Thoracic aorta (tissue), 2 donors: ENCODE measurements at places on chromosomes 2 and 18.

DNA sequence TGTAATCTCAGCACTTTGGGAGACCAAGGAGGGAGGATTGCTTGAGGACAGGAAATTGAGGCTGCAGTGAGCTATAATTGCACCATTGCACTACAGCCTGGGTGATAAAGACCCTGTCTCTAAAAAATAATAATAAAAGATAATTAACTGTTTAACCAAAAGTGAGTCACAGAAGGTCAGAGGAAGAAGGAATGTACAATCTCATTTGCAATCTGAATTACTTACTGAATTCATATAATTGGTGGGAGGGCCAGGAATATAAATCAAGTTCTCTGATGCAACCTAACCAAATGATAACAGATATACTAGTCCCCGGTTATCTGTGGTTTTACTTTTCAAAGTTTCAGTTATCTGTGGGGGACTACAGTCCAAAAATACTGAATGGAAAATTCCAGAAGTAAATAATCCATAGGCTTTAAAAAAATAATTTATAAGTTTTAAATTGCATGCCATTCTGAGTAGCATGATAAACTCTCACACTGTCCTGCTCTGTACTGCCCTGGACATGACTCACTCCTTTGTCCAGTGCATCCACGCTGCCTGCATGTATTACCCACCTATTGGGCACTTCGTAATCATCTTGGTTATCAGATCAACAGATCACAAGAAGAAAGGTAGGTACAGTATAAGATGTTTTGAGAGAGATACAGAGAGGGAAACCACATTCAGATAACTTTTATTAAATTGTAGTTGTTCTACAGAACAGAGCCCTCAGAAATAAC lies 12.8 kb upstream of the MATN3 start:
- no peak for DNase-seq

- DNase-seq: no peak
These were observed 119.4 kb downstream of the CYRIA start for GRCh38 chr2:16546128-16546754.

DNA sequence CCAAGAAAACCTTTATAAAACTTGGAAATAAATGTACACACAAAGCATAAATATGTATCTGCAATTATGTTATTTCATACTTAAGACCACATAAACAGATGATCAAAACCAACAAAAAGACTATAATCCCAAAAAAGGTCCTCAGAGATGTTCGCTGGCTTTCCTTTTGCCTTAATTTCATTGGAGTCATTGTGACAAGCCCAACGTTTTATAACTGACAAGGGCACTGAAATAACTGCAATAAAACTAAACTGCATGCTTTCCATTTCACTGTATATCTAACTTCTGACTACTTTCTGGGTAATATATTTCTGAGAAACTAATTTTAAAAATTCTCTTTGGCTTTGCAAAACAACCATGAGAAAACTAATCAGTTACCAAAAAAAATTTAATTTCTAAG lies 56.5 kb downstream of the REV1 start:
- DNase-seq: no peak

- DNase-seq: no peak
These were observed 264.3 kb upstream of the SLC39A10 start for GRCh38 chr2:195392446-195393336.

DNA sequence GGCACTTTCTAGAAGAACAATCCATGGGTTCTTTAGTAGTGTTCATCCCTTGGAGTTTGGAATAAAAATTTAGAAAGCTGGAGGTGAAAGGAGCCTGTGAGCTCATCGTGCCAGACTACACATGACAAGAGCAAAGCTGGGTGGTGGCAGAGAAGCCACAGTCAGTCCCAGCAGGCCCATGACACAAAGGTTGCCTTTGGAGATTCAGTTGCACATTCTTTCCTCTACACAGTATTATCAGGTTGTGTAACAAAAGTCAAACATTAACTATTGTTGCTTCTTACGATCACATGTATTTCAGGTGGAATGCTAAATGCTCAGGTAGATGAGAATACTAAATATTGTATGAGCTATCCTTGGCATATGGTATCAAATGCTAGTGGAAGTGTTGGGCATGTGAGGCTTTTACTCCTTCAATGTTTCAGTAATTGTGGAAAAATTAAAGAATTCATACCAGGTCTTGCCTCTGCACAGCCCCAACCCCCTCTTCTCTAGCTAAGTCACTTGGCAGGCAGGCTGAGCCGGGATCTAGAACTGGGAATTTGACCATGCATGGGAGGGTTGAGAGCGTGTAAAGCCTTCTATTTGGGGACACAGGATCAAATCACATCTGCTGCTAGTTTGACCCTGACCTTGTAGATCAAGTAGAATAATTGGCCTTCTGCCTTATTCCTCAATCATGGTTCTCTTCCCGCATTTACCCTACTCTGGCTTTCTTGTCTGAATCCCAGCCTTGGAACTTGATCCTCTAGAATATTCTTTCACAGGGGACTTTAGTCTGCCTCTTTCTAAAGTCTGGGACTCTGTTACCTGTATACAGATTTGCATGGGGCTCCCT lies 230.9 kb downstream of the GCA start:
- no peak for DNase-seq

DNA sequence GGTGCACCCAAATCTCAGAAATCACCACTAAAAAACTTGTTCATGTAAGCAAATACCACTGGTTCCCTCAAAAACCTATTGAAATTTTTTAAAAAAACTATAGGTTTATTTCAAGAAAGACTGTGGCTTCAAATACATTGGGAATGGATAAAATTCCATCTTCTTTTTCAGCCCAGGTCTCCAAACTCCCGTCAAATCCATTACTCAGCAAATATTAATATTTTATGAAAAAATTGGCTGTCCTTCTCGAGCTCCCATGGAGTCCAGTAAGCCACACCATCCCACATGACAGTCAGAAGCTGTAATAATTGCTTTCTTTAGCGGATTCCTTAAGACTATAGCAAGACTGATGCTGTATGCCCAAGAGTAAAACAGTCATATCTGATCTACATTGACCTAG lies 204.4 kb upstream of the DOK6 start:
- DNase-seq: no peak

DNA sequence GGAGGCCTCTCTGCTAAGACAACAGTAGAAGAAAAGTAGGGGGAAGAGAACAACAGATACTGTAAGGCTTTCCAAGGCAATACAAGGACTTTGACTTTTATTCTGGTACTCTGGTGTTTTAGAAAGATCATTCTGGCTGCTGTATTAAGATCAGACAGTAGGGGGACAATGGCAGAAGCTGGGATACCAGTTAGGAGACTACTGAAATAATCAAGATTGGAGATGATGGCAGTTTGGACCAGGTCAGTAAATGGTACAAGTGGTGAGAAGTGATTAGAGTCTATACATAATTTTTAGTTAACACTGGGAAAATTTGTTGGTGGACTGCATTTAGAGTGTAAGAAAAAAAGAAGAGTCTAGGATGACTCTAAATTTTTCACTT lies 139.7 kb downstream of the ROCK1 start:
- DNase-seq: no peak

DNA sequence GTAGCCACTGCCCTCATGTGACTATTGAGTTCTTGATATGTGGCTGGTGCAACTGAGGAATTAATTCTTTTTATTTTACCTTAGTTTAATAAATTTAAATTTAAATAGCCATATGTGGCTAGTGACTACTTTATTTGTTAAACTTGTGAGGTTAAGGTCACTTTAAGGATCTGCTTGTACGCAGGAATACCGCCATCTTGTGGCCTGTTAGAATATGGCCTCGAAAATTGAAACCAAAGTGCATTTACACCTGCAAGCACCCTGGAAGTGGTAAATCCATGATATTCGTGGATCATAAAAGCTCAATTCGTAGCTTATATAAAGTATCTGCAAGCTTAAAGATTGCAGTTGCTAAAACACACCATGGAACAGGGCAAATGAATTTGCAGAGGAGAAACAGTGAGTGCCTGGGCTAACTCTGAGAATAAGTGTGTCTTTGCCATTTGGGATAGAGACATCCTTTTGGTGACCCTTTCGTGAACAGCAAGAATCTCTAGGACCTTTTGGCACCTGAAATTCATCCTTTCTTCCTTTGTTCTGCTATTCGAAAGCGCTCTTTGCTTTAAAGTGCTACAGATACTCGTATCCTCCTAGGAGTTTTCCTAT lies 59.9 kb upstream of the REG3A start:
- DNase-seq: no peak

GRCh38 chr2:97676620-97677019 lies 7.1 kb downstream of the C2orf92 start:
- no peak for DNase-seq
